ENCODE measurements at places on chromosomes 7 and 10.

- no peak for DNase-seq
Measured at GRCh38 chr7:99791021-99791420, 7.0 kb upstream of the CYP3A4 start.

- no peak for DNase-seq
Measured at GRCh38 chr10:104076743-104077160, 8.9 kb downstream of the COL17A1 start.

GRCh38 chr10:28873540-28873939, 196.2 kb downstream of the BAMBI start:
- DNase-seq = no peak

DNA sequence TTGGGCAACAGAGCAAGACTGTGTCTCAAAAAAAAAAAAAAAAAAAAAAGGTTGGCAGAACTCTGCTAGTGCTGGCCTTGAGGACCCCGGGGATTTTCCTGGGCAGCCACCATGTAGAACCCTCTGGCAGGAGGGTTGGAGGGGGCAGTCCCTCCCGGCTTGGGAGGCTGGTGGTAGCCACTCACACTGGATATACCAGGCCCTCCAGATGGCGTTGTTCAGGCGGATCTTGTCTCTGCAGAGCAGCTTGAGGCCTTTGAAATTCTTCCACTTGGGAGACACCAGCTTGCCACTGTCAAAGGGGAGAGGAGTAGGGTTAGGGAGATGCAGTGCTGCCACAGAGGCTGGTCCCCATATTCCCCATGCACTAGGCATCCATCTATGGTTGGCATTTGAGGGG, 8.4 kb downstream of the MLXIPL start:
- no peak for DNase-seq

DNA sequence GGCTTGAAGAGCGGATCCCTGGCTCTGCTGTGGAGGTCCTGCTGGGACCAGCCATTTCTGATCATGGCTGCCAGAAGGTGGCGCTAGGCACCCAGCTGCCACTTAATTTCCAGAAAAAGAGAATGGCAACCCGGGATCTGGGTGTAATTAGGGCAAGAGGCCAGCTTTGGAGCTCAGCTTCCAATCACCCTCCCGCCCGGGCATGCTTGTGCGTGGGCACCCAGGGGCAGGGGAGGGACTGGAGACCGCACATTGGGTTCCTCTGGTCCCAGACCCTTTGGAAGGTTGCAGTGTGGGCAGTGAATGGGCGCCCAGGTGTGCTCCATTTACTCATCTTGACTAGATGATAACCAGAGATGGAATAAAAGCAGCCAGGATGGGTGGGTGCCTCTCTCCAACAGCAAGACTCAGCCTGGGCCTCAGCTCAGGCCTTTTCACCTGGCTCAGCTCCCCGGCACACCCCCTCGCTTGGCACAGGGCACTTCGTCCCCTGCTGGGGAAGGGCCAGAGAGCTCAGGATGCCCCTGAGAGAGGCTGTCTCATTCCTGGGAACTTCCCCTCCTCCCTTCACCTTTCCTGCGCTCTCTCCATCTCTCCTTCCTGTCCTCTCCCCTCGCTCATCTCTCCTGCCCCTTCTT, 14.7 kb downstream of the FAM241B start:
- DNase-seq = no peak

DNA sequence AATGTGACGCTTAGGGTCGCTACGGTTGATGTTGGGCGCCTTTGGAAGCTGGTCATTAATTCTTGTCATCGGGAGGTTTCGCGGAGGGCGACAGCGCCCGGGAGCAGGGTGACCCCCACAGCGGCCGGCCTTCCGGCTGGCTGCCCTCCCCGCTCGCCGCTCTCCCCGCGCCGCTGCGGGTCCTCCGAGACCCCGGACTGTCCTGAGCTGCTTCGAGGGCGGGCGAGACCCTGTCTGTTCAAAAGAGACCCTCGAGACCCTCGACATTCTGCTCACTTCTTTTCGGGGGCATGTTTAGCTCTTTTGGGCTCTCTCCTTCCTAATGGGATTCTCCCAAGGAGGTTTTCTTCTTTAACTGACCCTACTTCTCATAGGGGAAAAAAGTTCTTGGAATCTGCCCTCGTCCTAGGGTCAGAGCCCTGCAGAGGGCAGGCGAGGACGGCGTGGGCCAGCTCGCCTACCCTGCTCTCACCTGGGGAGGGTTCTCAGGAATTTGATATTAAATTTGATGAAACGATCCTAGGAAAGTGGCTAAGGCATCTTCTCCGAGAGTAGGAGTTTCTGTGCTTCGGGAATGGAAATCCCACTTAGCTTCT, 257.0 kb downstream of the OTUD1 start:
- DNase-seq = no peak

Data from left forelimb (tissue), 1 donor.